ENCODE measurements at places on chromosomes 12 and 14.

DNA sequence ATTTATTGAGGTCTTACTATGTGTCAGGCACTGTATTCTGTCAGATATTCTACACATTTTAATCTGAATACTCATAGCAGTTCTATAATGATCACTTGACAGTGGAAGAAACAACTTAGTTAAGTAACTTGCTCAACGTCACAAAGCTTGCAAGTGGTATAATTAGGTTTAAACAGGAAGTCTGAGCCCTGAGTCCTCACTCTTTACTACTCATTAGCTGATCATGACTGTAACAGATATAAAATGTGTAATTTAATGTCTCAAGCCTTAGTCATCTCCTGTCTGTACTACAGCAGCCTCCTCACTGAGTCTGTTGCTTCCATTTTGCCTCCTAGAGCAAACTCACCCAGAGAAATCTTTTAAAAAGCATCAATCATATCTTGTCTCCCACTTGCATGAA is 38.9 kb downstream of the PPP4R4 start:
- no peak for DNase-seq

DNA sequence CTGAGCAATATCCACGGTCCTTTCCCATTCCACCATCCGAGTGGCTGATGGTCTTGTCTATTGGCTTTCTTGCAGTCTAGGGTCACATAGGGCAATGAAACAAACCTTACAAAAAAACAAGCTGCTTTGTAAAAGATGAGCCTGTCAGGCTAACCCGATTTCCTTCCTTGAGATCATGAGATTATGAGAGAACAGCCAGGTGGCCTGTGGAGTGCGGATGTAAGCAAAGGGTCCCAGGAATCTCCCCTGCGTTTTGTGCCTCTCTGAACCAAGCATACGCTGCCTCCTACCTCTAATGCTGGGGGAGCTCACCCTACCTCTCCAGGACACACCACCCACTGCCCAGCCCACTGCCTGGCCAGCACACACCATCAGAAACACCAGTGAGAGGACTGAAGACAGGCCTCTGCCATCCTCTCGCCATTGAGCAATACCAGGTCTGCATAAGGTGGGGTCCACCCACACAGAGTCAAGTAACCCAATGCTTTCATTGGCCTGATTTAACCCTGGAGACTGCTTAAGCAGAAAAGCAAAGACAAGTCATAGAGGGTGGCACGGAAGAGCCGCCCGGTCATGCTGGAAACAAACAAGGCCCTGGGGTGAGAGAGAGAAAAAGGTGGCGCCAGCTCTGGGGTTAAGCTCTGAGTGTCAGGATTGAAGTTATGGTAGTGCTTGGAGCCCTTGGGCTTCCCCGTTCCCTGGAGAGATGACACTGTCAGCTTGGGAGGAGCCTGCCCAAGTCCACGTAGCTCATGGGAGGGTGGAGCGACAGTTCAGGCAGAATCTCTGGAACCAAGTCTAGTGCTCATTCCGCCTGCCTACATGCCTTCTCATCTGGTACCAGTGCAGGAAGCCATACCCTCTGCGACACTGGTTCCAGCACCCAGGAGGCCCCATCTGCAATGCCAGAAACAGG is 46.6 kb downstream of the CALM1 start:
- no peak for DNase-seq

DNA sequence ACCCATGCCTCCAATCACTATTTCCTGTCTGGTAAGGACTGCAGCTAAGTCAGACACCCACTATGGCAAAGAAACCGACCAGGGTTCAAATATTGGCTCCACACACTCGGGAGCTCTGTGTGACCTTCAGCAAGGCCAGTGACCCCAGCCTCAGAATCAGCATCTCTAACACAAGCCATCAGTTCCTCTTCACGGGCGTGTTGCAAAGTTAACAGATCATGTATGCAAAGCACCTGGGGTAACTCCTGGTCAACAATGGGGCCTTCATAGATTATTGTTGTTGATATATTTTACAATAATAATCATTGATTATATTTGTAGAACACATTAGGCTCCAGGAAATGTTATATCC is 6.2 kb upstream of the FAM222A start:
- no peak for DNase-seq

GRCh38 chr12:12327802-12328201 is 22.2 kb downstream of the MANSC1 start:
- no peak for DNase-seq

DNA sequence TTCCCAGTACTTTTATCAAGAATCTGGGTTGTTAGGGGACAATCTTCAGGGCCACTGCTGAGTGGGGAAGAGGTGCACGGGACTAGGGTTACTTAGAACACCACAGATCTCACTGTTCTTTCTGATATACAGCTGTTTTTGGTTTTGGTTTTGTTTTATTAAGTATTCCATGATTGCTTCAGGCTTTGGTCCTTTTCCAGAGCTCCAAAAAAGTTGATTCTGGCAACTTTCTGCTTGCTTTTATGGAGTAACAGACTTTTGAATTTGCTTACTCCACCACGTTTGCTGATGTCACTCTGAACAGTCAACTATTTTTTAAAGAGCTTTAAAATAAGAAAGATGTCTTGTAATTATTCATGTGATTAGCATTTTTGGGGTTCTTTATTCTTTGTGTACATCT is 368.1 kb upstream of the FOXG1 start:
- no peak for DNase-seq

DNA sequence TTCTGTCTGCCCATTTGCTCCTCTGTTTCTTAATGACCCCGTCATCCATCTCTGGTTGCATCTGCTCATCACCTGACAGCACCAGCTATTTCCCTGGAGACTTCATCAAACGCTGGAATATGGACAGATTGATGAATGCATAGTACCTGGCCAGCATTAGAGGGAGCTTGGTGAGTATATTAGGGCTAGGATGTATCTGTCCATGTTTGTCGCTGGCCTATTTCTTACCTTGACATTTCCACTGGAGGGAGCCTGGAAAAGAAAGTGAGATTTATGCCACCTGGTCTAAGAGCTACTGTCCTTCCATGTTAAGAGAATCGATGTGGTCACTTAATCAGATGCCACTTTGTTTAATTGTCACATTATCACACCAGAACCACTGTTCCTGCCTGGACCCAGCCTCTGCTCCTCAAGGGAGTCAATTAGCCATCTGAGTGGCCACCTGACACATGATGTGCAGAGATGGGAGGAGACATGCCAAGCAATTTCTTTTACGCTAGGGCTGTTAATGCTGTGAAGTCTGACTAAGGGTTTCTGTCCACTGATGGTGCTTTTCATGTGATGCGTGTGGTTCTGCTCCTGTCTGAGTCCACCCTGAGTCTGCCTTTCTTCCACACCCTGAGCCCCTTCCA is 75.3 kb upstream of the SFSWAP start:
- no peak for DNase-seq

DNA sequence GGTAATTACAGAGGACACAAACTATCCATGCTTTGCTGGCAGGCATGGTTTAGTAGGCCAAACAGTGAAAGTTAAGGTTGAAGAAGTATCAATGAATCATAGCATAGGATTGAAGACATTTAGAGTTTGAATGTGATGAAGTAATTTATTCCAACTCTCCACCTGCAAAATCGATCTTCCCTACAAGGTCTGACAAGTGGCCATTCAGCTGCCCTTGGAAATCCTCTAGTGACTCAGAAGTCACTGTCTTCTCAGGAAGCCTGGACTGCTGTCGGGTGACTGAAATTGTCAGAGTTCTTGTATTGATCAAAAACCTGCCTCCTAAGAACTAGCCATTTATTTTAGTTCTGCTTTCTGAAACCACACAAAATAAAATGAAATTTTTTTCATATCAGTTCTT is 17.7 kb upstream of the STXBP6 start:
- DNase-seq = no peak
